ENCODE measurements at places on chromosomes 12 and 14.

- no peak for DNase-seq
Observed at GRCh38 chr12:3300833-3301401, 190.1 kb upstream of the PRMT8 start.

- DNase-seq: no peak
Observed at GRCh38 chr12:43763769-43764168, 5.0 kb downstream of the IRAK4 start.

- DNase-seq: no peak
Observed at GRCh38 chr14:90535556-90536090, 138.8 kb downstream of the CALM1 start.

DNA sequence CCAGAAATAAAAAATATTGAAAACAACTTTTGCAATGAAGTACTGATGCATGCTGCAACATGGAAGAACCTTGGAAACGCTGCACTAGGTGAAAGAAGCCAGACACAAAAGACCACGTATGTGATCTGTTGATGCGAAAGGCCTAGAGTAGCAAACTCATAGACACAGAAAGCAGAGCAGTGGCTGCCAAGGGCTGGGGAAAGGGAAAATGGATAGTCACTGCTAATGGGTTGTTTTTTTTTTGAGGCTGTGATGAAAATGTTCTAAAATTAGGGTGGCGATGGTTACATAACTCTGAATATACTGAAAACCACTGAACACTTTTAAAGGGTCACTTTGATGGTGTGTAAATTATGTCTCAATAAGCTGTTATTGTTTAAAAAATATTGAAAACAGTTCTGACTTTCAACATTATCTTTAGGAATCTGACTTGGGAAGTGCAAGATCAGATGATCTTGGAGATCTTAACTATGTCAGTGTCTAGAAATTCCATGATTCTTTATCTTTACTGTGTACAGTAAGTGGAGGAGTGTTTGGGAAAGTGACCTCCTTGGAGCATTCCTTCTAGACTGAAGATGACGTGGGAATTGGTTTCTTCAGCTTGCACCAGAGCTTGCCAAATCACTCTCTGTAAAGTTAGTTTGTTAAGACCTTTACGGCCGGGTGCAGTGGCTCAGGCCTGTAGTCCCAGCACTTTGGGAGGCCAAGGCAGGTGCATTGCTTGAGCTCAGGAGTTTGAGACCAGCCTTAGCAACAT, 12.4 kb downstream of the MLXIP start:
- peak; percentile 62 for DNase-seq

GRCh38 chr12:50101663-50102062, 2.1 kb upstream of the GPD1 start:
- DNase-seq: no peak

DNA sequence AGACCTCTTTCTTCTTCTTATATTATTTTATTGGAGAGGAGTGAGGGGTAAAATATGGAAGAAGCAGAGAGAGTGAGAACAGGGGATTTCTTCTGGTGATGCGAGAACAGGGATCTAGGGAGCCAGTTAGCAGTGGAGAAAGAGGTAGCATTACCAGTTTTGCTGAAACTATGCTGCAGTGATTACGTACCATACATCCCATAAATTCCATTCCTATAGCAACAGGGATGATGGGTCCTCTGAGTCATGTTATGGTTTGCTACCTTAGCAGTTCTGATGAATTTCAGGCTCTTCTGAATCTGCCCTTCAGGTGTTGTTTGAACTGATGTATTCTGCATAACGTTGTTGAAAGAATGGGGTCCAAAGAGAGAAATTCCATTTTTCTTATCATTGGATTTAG, 625.4 kb upstream of the LRFN5 start:
- no peak for DNase-seq

DNA sequence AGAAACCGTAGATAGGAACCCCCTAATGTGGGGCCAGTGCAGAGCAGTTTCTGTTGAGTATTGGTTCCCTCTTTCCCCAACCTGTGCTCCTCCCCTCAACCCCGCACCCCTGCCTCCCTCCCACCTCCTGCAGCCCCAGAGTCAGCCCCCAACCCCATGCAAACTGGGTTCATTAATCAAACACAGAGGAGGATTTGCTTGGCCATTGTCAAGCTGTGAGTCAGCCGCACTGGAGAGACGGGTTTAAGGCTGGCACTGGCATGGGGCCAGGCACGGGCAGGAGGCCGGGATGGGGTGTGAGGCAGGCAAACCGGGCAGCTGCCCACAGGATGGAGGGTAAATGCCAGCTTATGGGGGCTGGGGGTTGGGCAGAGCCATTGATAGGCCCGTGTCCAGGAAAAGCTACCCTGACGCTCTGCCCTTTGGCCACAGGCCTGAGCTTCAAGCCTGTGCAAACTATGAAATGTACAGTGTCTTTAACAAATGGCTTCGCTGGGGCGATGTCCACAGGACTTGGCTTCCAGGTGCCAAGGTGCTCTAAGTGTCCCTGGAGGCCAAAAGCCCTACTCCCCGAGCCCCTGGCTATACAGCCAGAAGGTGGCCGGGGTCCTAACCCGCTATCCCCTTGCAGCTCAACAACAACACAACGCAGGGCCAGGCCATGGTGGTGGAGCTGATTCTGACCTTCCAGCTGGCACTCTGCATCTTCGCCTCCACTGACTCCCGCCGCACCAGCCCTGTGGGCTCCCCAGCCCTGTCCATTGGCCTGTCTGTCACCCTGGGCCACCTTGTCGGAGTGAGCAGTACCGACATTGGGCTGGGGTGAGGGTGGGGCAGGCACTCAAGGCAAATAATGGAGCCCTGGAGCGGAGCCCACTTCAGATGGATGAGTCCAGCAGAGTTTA, 1.4 kb downstream of the AQP5 start:
- DNase-seq: peak; percentile 90

- peak; percentile 30 for DNase-seq
Observed at GRCh38 chr12:51904951-51905470, 2.3 kb upstream of the ACVRL1 start.

- no peak for DNase-seq
Observed at GRCh38 chr12:79978692-79979091, 43.8 kb upstream of the PPP1R12A start.

DNA sequence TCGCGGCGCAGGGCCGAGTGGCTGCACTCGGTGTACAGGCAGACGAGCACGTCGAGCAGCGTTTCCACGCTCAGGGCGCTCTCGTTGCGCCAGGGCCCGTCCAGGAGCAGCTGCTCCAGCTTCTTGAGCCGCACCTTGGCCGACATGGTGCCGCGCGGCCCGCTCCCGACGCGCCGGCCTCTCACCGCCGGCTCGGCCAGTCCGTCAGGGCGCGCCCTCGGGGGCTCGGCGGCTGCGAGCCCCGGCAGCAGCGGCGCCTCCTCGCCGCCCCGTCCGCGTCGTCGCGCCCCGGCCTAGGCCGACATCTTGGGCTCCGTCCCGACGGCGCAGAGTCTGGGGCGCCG, 349 bp downstream of the CDC42BPB start:
- peak; percentile 75 for DNase-seq

DNA sequence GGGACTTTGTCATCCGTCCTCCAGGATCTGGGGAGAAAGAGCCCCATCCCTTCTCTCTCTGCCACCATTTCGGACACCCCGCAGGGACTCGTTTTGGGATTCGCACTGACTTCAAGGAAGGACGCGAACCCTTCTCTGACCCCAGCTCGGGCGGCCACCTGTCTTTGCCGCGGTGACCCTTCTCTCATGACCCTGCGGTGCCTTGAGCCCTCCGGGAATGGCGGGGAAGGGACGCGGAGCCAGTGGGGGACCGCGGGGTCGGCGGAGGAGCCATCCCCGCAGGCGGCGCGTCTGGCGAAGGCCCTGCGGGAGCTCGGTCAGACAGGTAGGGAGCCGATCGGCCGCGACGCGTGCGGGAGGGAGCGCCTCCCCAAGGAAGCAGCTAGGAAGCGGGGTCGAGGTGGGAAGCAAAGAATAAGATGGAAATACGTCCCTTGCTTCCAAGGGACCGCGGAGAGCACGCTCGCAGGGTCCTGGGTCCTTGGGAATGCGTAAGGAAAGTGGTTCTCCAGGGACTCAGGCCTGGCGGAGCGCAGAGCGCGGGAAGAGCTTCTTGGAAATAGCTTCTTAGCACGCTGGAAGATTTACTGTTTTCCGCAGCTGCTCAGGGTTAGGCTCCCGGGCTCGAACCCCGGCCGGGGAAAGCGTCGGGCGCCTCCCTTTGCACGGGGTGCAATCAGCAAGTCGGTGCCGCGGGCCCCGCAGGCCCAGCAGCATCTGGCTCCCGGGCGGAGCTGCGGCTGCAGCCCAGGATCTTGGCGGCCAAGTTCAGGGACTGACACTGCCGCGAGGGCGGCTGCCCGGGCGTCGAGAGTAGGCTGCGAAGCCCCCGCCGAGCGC, 457 bp downstream of the SOCS2 start:
- peak; percentile 68 for DNase-seq

- DNase-seq: no peak
Observed at GRCh38 chr12:62783881-62784280, 151.1 kb downstream of the PPM1H start.

GRCh38 chr12:93126069-93126474, 197.0 kb upstream of the EEA1 start:
- no peak for DNase-seq

GRCh38 chr14:73887694-73888459, 1.2 kb downstream of the ZNF410 start:
- DNase-seq: no peak

DNA sequence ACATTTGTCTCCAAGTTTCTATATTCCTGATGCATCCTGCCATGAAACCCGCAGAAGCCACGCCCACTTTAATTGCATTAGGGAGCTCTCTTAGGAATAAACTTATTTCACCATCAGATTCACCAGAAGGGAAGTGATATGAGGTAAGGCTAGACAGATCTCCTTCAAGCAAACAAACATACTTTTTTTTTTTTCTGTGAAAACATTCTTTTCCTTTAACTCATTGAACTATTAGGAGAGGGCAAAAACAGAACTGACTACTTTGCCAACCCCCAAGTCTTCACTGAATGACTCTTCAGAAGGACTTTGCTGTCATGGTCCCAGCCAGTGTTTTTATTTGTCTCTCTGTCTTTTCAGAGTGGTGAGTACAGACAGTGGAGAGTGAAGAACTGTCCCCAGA, 48.4 kb downstream of the GTF2A1 start:
- DNase-seq: no peak

GRCh38 chr14:24880689-24881088, 169.3 kb downstream of the STXBP6 start:
- no peak for DNase-seq

- DNase-seq: no peak
Observed at GRCh38 chr12:39277416-39277815, 165.5 kb downstream of the KIF21A start.

- no peak for DNase-seq
Observed at GRCh38 chr14:24042746-24043145, 9.1 kb upstream of the CARMIL3 start.

DNA sequence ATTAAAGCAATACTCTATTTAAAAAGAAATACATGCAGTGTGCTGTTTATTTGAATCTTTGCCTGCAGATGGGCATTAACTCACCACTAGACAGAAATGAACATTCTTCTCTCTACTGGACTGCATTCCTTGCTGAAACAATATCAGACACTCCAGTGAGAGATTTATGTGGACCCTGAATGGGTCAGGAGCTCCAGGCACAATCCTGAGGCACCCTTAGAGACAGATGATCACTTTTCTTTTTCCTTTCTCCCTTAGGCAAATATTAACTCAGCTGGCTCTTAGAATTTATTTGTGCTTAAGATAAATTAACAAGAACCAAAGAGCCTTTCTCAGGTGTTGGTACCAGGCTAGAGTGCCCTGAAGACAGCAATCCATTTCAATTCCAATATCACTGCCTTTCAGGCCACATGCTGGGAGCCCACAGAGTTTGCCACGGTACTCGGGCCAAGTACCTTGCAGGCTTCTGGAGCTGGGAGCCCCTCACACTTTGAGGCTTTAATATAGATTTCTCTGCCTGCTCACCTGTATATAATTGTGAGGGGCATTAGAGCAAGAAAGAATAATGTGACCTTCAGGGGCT, 173.0 kb downstream of the EMP1 start:
- no peak for DNase-seq

- DNase-seq: peak; percentile 60
Observed at GRCh38 chr12:1808798-1809480, 11.4 kb upstream of the LRTM2 start.

- no peak for DNase-seq
Observed at GRCh38 chr12:127278351-127278750, 988.6 kb upstream of the TMEM132C start.

DNA sequence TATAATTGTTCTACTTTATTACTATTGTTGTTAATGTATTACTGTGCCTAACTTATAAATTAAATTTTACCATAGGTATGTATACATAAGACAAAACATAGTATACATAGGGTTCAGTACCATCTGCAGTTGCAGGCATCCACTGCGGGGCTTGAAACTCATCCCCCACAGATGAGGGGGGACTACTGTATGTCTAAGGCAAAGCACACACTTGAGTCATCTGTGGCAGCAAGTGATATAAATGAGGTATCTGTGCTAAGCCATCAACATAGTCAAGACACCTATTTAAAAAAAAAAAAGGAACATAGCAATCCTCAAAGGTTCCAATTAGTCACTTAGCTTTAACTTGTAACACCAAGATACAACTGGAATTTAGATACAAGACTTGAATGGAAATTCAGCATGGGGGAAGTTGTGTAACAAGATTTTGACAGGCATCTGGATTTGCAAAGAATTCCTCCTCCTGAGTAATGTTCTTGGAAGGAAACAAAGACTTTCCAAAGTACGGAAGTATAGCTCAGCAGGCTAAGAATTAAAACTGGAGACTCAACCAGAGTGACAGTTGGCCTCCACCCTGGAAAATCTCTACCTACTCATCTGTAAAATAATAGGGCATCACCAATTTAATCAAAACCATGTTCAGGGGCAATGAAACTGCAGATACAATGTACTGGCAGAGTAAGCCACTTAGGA, 14.9 kb downstream of the DCAF5 start:
- DNase-seq: no peak

- DNase-seq: no peak
Observed at GRCh38 chr12:54579258-54579657, 9.2 kb downstream of the PPP1R1A start.

DNA sequence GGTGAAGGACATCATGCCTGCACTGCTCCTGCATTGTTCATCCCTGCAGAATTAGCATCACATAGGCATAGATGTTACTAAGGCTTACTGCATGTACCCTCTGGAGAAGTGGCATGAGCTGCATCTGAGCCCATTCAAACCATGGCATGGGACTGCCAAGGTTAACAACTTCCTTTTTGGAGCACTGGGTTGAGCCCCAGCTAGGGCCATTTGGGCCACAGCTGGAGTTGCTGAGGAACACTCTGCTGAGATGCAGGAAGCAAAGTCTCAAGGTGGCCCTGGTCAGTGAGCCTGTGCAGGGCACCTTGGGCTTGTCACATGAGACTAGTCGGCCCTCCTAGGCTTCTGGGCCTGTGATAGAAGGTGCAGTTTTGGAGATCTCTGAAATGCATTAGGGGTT, 511.2 kb downstream of the C12orf50 start:
- DNase-seq: no peak

Data from upper lobe of right lung (tissue), 1 donor.